ENCODE measurements at places on chromosomes 5 and 9.

DNA sequence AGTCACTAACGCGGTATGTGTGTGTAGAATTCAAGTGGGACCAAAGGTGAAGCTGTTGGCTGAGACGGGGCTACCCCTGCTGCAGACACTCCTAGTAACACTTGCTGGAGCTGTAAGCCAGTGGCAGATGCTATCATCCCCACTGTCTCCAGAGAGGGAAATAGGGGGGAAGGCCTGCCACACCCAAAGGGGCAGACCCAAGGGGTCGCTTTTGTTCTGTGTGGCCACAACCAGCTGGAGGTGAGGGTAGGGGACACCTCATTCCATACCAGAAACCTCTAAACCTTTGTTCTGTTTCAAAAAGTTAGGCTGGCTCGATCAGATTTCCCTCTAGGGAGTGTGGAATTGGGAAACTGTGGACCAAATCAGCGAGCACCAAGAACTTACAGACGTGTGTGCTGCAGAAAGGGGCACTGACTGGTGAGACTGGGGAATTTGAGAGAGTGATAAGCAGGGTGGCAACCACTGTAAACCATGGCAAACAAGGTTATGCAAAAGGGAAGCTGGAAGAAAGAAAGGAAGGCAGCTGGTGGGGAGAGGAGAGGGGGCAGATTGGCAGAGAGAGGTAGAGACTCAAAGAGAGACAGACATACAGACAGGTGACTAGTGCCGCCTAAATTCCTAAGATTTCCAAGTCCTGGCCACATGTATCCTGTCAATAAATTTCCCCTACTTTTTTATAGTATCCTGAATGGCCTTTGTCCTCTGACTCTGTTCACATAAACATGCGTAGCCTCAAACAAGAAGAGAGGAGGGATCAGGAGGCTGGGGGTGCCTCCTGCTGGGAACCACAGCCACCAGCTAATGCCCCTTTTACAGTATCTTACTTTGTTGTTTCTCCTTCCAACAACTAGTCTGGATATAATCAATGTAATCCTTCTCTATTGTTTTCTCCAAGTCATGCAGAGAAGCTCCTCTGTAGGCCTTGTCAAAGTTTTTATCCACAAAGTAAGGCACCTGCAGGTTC lies 15.6 kb upstream of the SPATA24 start:
- DNase-seq = no peak

DNA sequence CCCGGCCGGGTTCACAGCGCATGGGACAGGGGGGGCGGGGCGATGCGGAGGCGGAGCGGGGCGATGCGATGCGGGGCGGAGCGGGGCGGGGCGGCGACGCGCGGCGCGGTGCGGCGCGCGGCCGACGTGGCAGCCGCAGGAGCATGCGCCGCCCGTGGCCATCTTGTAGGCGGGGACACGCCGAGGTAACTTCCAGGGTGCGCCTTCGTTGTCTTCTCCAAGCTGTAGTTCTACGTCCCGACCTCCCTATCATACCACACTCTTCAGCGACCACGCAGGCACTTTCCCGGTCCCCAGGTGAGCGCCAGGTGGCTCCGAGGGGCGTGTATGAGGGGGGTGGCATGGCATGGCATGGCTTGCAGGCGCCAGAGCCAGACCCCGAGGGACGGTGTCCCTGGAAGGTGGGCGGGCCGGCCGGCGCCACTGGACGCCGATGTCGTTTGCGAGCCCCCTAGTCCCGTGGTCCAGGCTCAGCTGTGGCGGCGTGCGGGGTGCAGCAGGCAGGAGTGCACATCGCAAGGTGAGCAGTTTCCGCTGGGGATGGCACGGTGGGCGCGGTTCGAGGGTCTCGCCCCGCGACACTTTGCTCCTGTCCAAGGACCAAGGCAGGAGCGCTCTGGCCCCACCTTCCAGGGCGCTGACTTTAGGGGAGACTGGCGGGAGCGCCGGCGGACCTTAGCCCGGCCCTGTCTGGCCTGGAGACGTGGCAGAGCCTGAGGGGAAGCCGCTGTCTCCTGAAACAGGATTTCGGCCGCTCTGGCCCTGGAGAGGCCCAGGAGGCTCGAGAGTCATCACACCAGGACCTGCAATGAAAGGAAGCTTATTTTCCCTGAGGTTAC lies at the start of gene PRRC1:
Gene PRRC1, plus strand, starts transcription at position 161 of the 839 bp plus-strand sequence. CDS start 5,840 bp downstream, outside the sequence.
- peak; percentile 32 for DNase-seq

- DNase-seq = no peak
These were observed 2.5 kb downstream of the IL7R start for GRCh38 chr5:35859101-35859661.

- no peak for DNase-seq
These were observed 333.6 kb downstream of the CSNK1G3 start for GRCh38 chr5:123845356-123846100.

- DNase-seq = no peak
These were observed 70.8 kb upstream of the HSPA9 start for GRCh38 chr5:138645778-138646575.

DNA sequence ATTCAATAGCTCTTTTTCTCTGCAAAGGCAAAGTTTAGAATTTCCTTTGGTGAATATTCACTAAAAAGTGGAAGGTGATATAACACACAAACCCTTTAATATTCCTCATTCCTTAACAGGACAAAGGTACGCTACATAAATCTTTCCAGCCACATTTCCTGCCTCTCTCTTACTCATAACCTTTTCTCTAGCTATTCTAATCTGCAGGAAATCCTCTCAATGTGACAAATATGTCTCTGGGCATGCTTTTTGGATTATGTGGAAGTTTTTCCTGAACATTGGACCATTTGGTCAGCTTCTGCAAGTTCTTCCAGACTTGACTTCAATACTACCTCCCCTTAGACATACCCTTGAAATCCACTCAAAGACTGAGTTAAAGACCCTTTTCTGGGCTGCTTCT lies 186.3 kb upstream of the TUSC1 start:
- DNase-seq = no peak

GRCh38 chr9:123716339-123716945 lies 213.5 kb downstream of the DENND1A start:
- no peak for DNase-seq

DNA sequence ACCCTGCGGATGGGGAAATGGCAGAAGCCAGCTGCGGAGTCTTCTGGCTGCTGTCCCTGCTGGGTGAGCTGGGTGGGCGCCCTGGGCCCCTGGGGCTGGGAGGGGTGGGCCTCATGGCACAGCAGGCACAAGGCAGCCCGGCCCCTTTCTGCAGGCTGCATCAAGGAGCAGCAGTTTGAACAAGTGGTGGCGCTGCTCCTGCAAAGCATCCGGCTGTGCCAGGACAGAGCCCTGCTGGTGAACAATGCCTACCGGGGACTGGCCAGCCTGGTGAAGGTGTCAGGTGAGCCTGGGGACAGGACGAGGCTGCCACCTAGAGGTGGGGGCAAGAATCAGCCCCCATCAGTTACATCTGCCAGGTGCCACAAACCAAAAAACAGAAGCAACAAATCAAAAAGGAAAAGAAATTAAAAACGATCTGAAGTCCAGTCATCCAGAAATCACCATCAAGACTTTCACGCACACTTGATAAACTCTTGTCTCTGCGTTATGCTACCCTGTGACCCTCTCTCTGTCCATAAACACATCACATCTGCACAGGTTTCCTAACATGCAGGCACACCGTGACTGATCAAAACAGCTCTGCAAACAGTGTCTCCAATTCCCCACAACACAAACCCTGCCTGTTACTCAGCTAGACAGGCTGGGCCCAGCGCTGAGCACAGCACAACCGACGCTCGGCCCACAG lies 13.9 kb downstream of the REXO4 start:
- DNase-seq = peak; percentile 25

DNA sequence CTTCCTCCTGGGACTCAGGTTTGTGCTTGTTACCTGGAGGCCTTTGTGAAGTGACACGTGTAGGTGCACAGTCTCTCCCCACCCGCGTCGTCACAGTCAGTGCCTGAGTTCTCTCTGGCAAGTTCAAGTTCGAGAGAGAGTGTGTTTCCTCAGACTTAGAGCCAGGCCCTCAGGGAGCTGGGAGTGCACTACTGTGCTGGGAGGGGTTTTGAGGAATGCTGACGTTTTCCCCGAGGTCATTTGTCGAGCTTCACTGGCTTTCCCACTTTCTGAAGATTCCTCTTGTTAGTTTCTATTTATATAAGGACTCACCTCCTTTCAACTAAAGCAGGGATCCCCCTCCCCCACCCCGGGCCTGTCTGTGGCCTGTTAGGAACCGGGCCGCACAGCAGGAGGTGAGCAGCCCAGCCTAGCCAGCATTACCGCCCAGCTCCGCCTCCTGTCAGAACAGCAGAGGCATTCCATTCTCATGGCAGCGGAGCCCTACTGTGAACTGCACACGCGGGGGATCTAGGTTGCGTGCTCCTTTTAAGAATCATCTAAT lies 209.2 kb downstream of the DIRAS2 start:
- no peak for DNase-seq

GRCh38 chr5:177353093-177353492 lies 1.6 kb upstream of the LMAN2 start:
- DNase-seq = no peak

DNA sequence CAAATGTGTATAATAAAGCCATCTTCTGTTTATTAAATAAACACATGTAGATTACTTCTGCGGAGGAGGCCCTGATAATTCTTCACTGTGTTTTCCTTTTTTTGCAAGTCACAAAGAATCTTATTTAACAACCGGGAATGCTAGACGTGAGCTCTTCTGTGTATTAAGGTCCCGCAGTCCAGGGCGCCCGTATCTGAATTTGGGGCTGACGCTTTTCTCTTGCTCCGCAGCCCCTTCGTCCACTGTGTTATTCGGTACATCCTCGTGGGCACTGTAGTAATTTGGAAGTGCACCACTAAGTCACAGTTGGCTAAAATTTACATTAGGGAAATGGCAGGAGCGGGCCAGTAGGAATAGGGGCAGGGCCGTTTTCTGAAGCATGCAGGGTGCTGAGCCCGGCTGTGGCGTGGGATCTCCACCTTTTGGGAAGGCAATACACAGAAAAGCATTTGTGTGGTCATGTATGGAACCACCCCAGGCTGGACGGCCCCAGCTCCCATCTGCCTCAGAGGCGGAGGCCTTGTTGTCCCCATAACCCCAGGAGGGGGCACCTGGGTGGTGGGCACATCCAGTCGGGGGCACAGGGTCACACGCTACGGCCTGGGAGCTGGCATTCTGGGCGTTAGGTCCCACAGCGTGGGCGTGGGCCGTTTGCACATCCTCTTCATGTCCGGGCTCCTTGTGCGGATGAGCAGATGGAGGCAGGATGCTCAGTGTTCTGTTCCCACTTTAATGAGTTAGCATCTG lies 258.7 kb upstream of the IRX4 start:
- DNase-seq = no peak

DNA sequence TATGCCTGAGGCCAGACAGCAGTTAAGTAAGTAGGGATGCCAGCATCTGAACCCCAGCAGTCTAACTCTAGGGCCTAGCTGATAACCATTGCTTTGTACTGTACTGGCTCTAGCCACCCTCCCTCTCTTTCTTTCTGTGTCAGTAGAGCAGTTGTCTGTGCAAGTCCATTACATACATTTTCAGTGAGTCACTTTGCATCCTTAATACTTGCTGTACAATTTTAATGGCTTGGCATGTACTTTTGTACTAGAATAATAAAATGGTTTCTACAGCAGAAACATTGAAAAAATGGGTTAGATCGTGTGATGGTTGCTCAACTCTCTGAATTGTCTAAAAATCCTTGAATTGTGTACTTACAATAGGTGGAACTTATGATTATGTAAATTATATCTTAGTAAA lies 1.5 kb upstream of the TTC39B start:
- no peak for DNase-seq

GRCh38 chr5:7517006-7517405 lies 121.1 kb downstream of the ADCY2 start:
- no peak for DNase-seq

DNA sequence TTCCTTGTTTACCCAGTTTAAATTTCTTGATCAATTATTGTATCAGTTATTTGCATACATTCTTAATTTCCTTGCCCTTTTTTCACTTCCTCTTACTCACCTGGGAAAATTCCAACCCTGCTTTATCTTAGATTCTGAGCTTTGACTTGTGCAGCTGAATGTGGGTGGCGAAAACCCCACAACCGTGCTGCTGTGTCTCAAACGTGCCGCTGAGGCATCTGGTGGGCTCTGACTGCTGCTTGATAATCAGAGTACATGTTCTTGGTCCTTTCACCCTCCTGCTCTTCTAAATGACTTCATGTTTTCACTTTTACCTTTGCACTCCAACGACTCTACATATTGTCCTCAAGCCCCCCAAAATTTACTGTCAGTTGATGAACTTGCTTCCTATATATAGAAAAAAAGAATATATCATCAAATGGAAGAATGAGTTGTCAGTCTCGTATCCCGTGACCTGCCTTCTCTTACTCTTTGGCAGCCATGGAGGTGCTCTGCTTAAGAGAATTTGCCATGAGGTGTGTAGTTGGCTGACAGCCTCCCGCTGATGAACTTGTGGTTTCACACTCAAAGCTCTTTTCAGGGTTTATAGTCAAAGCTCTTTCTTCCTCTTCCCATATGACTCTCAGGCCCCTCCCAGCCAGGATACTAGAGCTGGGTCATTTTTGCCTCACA lies 14.0 kb upstream of the JAK2 start:
- no peak for DNase-seq

DNA sequence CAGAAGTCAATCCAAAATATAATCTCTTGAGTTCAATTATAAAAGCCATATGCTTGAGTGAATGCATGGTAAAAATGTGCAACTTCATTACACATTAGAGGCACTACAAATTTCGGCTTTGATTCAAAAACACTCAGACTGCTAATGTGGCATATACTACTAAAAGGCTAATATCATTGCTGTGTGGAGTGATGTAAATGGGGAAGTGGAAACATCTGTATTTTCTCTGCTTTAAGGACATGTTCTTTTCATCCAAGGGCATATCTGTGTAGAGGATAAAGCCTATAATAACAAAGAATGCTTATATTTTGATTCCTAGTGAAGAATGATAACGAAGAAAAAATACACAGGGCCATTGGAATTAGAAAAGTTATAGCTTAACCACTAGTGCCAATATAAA lies 643.9 kb upstream of the ZNF608 start:
- DNase-seq = no peak

DNA sequence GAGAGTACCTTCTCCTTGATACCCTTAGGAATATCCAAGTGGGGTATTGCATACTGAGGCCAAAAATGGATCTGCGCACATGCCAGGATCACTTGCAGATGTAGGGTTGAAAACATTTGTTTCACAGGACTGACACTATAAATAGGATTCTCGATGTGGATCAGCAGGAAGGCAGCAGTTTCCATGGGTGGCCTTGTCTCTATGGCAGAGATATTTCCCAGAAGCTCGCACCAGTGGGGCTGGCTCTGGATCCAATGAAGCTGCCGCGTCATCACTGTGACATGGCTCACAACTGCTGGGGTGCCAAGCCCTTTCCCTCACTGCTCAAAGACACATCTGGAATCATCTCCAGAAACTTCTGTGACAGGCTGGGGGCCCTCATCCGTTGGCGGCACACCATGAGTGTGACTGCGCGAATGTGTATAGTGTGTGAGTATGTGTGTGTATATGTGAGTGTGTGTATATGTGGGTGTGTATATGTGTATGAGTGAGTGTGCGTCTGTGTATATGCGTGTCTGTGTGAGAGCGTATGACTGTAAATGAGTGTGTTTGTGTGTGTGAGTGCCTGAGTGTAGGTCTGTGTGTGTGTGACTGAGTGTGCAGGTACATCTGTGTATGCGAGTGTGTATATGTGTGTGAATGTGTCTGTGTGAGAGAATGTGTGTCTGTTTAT lies 182.5 kb downstream of the GAS1 start:
- no peak for DNase-seq

Measured in D721Med (cell line).